Effector CD8-positive, alpha-beta T cell (primary cell): ENCODE measurements at places on chromosomes 7 and 10.

DNA sequence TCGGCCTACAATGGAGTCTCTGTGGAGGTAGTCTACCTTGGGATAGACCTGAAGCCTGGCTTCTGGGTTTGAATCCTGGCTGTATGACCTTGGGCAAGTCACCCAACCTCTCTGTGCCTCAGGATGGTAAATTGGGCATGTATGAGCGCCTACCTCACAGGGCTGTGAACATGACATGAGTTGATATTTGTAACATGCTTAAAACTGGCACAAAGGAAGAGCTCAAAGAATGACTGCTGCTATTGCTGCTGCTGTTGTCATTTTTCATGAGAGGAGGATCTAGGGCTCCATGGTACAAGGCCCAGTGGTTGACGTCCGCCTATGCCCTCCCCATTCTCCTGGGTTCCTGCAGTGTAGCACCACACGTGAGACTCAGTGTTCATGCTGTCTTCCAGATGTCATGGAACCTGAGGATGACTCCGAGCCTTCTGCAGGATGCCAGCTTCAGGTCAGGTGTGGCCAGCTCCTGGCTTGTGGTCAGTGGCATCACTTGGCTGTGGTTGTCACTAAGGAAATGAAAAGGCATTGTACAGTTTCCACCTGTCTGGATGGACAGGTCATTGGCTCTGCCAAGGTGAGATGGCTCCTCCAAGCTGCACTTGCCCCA is 95.0 kb downstream of the WDFY4 start:
- no peak for DNase-seq

DNA sequence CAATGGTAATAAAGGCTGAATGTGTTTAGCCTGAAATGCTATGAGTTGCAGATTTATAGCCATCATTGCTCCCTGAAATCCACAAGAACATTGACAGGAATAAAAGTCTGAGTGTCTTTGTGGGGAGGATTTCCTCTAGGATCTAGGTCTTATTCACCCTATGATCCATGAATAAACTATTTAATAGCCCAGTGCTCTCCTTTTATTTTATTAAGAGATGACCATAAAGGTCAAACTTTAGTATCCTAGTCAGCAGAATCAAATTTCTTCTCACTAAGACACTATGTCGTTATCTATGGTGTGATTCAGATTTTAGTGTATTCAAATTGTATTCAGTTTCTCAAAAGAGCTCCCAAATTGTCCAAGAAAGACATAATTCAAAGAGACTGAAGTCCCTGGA is 67.8 kb upstream of the AKR1E2 start:
- no peak for DNase-seq

GRCh38 chr7:156886020-156886795 is 6.8 kb downstream of the LMBR1 start:
- DNase-seq = no peak

- DNase-seq = no peak
These were observed 49.8 kb upstream of the FGFR2 start for GRCh38 chr10:121648059-121648458.

DNA sequence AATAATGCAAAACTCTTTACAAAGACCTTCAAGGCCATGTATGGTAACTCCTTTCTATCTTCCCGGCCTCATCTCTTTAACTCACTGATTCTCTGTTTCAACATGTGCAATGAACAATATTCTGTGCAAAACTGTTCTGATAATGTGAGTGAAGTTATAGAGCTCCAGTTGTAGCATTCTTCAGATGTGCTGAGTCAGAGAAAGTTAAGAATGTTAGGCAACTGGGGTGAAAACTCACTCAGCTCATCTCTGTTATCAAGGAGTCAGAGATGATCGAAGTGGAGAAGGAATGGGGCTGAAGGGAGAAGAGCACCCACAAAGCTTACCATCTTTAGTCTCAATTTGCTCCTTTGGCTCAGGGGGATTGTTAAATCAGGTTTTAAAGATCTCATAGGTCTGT is 344.7 kb upstream of the NPSR1 start:
- DNase-seq = no peak

DNA sequence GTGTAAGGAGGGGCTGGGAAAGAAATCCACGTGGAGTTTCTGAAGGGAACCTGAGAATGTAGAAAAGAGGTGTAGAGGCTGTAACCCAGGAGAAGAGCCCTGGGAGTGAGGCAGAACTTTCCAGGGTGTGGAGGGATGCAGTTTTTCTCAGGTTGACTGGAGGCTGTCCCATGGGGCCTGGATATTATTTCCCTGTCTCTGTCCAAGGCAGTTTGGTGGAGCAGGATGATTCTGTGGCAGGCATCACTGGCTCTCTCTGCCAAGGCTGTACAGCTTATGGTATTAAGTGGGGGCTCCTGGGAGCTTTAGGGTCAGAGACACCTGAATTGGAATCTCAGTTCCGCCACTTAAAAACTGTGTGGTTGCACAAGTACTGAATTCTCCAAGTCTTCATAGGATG is 81.6 kb downstream of the CHN2 start:
- no peak for DNase-seq

DNA sequence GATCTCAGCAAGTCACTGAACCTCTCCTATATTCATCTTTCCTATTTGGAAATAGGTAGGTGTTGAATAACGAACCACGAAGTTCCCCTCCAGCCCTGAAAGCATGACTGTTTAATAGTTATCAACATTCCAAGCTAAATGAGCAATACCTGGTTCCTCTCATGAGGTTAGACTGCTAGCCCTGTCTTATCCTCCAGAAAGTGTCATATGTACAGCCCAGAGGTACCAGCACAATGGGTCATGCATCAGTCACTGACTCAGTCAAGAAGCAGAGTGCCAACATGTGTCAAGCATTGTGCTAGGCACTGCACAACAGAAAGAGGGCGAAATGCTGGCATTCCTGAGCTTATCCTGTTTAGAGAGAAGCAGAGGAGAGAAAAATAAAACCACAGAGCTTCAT is 70.0 kb downstream of the AMPH start:
- DNase-seq = no peak

DNA sequence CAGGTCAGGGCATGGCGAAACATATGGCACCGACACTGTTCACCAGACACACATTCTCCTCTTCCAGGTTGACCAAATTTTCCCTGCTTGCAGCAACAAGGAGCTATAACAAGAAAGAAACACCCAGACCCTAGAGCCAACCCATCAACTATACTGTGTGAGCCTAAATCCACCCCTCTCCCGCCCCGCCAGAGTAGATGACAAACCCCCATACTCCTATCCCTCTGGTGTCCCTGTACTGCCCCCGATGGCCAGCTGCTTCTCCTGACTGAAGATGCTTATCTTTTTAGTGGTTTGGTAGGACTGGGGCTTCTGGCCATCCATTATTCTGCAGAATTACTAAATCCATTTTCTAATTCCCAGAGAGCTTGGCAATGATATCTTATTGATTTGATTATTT is 70.1 kb upstream of the EEPD1 start:
- DNase-seq = no peak

DNA sequence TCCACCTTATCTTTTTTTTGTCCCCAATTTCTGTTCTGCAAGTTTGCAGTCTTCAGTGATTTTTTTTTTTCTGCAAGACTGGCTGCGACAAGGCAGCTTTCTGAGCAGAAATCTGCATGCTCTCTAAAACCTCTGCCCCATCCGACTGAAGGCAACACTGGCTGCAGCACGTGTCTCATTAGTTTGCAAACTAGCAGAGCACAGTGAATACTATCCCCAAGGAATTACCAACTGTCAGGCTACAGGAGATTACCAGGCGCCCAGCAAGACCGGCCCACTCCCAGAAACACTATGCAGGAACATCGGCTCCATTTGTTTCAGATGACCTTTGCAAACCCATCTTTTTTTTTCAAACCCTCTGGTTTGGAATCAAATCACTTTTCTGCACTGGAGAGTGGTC is 538.8 kb downstream of the SORCS1 start:
- DNase-seq = no peak

GRCh38 chr10:110724937-110725336 is 80.8 kb downstream of the RBM20 start:
- no peak for DNase-seq

GRCh38 chr7:13407911-13408310 is 581.6 kb downstream of the ETV1 start:
- no peak for DNase-seq

DNA sequence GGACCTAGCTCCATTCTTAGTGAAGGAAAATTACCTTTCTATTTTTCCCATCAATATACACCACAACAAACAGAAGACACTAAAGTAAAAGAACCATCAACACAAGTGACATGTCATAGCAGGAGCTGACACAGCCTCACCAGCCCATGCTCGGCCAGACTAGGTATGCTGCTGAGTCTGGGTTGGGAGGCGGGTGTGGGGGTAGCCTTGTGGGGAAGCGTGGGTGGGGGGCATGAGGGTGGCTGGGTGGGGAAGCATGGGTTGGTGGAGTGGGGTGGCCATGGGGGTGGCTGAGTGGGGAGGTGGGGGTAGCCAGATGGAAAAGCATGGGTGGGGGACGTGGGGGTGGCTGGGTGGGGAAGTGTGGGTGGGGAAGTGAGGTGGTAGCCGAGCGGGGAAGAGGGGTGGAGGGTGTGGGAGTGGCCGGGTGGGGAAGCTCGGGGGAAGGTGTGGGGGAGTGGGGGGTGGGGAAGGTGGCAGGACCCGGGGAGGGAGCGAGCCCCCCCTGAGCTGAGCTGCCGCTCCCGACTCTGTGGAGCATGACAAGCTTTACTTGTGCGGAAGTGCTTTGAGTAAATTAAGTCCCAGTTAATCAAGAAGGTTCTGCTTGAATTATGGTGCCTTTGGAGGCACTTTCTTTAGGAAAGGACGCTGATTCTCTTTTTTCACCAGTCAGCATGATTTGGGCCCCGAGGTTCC is 294.6 kb upstream of the ZNF32 start:
- no peak for DNase-seq

- no peak for DNase-seq
These were observed 33.8 kb downstream of the VOPP1 start for GRCh38 chr7:55538538-55538937.

- DNase-seq = no peak
These were observed 156.8 kb upstream of the MAGI2 start for GRCh38 chr7:79610313-79610712.

- no peak for DNase-seq
These were observed 15.3 kb downstream of the CCDC7 start for GRCh38 chr10:32461203-32461602.

DNA sequence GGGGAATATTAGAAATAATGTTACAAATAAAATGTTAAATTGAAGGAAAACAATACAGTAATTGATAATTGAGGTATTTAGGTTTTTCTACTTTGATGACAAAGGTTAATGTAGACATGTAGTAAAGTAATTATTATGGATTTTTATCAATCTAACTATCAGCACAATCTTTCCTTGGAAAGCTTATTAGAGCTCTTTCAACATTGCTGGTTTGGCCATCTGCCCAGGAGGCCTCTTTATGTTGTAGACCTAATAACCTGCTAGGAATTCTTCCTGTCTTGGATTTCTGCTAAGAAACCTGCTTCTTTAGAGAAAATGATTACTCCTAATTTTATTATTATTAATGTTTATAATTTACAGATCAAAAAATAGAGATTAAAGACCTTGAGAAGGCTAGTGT is 78.9 kb downstream of the CHRM2 start:
- DNase-seq = no peak

- no peak for DNase-seq
These were observed 74.6 kb upstream of the GDF10 start for GRCh38 chr10:47225219-47225927.

GRCh38 chr10:46544989-46545791 is 11.3 kb downstream of the GPRIN2 start:
- DNase-seq = no peak

DNA sequence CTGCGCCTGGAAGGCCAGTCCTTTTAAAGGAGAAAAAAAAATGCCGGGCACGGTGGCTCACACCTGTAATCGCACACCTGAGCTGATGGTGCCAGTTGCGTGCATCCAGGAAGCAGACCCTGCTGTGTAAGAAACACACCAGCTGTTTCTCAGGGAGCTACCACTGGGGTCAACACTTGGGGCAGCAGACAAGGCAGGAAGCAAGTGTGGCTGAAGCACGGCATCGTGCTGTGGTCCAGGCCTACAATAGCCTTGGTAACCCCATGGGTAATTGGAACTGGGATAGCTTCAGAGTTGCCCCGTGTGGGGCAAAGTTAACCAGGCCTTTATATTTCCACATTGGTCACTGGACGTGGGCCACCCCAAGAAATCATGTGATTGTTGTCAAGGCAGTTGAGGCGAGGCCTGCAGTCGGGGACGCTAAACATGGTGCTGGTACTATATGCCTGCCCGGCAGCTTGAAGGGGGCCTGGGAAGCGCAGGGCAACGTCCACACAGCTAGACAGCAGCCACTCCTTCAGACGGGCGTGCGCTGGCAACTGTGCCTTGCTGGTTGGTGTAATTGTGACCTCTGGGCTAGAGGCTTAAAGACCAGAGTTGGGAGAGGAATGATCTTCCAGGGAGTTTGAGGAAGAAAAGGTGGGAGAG is 2.5 kb upstream of the TACR2 start:
- no peak for DNase-seq

- no peak for DNase-seq
These were observed 15.1 kb downstream of the CACNB2 start for GRCh38 chr10:18155321-18155720.

DNA sequence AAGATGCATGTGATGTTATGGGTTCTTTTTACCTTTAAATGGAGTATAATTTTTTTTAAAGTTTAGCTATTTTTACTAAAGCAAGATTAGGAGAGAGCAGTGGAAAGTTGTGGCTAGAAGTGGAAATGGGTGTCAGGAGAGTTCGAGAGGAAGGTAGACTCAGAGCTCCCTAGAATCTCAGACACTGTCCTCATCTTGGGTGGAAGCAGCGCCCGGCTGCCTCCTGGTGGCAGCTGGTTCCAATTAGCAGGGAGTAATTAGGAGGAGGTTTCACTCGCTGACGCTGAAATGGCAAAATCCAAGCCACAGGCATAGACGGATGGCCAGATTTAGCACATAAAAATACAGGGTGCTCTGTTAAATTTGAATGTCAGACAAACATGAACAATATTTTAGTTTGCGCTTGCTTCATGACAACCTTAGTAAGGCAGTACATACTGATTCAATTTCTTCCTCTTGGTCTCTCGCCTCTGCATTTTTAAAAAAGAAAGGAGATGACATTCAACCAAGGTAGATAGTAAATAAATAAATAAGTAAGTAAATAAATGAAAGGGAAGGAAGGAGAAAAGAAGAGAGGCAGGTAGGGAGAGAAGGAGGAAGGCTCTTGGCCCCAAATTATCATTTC is 58.5 kb downstream of the LGI1 start:
- no peak for DNase-seq

DNA sequence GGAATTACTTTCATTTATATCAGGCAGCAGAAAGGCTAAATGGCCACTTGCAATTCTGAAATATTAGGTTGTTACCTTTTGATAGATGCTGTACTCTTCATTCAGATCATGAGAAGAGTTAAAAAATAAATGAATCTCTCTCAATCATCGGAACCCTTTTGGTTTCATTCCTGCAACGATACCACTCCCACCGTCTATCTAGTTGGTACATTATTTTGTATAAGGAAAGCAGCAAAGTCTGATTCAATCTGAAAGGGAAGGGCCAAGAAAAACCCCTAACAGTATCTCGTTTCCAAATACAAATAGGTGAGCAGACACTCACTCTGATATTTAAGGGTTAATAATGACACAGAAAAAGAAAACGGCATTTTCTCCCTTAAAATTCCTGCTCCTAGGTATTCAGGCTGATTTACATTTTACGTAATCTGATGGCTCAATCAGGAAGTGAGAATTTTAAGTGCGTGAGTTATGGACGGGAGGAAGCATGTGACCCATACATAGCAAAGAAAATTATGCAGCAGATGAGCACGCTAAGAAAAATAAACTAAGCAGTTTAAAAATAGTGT is 209.4 kb upstream of the KLF14 start:
- no peak for DNase-seq
